ENCODE measurements at places on chromosomes 7 and 10.
A peak's percentile ranks its signal among the peaks of the same experiment; 100 is the strongest.

GRCh38 chr10:12500381-12501303 lies 151.3 kb downstream of the CAMK1D start:
- DNase-seq = peak; percentile 62

DNA sequence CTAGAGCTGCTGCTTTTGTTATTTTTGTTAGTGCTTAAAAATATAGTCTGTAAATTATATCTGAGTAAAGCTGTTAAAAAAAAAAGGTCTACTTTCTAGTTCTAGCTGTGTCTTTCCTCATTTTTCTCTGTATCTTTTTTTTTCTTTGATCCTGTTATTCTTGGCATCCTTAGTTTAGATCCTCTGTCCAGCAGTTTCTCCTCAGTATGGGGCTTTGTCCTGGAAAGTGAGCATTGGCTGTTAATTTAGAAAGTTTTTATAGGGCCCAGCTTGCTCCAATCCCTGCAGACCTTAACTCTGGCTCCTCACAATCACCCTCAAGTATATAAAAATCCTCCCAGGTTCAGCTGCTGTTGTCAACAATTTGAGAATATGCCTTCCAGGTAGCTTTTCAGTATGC lies 23.5 kb downstream of the DDX50 start:
- no peak for DNase-seq

DNA sequence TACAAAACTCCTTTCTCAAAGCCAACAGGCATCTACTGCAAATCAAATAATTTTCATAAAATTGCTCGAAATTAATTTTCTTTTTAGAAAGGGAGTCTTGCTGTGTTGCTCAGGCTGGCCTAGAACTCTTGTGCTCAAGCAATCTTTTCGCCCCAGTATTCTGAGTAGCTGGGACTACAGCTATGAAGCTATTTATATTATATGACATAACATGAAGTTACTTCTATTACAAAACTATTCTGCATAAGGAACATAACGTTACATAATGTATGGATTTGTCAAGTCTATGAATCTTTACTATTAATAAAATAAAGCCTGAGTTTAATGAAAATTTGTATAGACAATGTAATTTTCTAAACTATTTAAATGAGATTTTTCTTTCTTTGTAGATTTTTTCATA lies 415.0 kb downstream of the PARD3 start:
- DNase-seq = no peak

- no peak for DNase-seq
Observed at GRCh38 chr10:104109908-104110662, 11.9 kb upstream of the SFR1 start.

GRCh38 chr7:113639221-113639620 lies 279.6 kb downstream of the PPP1R3A start:
- no peak for DNase-seq

DNA sequence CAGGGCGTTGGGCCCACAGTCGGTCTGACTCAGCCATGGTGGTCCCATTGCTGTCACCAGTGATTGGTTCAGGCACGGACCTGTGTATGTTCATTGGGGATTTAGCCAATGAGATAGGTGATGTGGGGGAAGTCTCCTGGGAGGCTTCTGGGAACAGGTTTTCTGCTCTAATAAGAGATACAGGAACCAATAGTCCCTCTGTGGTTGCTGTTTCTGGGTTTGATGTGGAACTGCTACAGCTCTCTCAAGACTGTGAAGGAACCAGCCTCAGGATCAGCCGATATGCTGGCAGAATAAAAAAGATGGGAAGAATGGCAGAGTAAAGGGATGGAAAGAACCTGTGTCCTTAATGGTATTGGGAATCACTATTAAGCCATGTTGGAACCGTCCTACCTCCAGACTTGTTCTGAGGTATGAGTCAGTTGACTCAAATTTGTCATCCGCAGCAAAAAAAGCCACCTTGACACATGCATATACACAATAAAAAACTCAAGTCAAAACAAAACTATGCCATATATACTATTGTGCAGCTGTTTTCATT lies 70.6 kb downstream of the MCMBP start:
- no peak for DNase-seq

- no peak for DNase-seq
Observed at GRCh38 chr10:34702093-34702937, 112.8 kb downstream of the PARD3 start.

- no peak for DNase-seq
Observed at GRCh38 chr10:58336242-58336641, 1.4 kb downstream of the UBE2D1 start.

DNA sequence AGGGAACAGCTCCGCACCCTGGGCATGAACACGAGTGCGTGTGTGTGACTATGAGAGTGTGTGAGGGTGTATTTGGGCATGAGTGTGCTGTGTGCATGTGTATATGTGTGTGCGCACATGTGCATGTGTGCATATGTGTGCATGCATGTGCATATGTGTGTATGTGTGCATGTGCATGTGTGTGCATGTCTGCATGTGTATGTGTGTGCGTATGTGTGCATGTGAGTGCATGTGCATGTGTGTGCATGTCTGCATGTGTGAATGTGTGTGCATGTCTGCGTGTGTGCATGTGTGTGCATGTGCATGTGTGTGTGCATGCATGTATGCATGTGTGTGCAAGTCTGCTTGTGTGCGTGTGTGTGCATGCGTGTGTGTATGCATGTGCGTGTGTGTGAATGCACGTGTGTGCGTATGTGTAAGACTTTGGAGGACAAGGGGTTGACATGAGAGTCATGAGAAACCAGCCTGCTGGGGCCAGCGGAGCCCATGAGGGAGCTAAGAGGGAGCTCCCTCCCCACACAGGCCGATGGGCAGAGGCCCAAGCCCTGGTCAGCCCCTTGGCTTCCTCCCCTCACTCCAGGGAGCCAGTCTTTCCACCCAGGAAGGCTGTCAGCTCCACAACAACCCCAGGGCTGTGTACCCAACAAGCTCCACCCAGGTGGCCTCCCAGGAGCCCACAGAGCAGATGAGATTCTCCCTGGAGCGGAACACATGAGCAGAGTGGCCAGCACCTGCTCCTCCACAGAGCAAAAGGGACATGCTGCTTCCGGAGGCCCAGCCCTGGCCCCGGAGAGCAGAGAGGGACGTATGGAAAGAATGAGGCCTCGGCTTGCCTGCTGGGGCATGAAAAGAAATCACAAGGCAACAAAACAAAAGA lies 142.5 kb upstream of the PPP2R2D start:
- DNase-seq = no peak
